Caki2 (cell line): ENCODE measurements at places on chromosomes 4 and X. TPM values are rescaled to one million over a fixed set of nuclear protein-coding genes. Genes with fewer than 3 reads are reported as not detected.

ADH1A gene
- not detected in 2 replicates for total RNA-seq

EFHC2 gene
- not detected in 2 replicates for total RNA-seq

DNA sequence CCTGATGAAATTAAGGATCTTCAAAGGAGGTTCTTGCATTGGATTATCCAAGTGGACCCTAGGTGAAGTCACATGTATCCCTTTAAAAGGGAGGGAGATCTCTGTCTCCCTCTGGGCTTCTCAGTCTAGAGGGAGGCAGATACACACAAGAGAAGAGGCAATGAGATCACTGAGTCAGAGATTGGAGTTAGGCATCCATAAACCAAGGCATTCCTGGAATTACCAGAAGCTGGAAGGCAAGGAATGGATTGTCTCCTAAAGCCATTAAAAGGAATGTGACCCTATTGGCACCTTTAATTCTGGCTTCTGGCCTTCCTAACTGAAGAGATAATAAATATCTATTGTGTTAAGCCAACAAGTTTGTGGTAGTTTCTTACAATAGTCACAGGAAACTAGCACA, 383.2 kb downstream of the PACRGL start:
- DNase-seq: no peak

UCP1 gene
- total RNA-seq: not detected in 2 replicates

DNA sequence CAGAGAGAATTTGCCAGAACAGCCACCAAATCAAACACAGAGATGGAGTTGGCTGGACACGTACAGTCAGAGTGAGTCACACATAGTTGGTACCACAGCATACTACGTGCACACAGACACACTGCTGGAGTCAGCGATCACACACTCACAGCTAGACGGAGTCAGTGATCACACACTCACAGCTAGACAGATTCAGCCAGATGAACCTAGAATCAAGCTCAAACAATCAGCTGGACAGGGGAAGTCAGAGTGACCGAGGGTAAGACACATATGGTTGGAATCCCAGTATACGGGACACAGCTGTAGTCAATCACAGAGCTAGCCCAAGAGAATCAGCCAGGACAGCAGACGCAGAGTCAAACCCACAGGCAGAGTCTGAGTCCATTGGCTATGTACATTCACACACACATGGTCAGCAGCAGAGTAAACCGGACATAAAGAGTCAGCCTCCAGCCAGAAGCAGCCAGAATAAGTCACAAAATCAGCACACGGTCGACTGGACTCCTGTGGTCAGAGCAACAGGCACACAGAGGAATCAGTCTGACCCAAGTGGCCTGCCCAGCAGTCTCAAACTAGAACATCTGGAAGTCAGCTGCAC, 4.6 kb downstream of the SLC38A5 start:
- no peak for DNase-seq

- no peak for DNase-seq
Measured at GRCh38 chr4:74364256-74364651, 691 bp upstream of the EREG start.

DNA sequence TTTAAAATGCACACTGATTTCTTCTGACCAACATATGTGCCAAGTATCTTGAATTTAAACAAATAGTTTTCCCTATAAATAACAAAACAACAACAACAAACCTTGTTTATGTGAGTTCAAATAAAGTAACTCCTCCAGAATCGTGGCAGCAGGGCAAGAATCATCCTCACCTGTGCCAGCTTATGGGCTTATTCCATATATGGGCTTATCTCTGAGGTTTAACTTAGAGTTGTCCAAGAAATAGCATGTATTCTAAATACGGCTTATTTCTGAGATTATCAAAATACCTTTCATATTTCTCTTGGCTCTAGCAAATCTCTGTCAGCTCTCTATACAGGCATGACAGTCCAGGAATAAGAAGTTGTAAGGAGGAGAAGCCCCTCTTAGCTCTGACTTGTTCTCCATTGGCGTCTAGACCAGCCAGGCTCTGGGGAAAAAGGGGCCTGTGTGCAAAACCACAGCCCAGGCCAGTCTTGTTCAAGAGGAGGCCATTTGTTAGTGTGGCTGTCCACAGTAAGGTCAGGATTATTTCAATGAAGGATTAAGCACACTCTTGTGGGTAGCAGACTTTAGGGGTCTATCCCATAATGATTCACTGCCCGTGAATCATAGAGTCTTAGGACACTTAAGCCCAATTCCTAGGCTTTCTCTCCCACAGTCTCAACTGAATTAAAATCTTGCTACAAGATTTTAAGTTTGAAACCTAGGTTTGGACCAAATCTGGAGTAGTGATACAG, 63.2 kb downstream of the FRAS1 start:
- no peak for DNase-seq

- DNase-seq: no peak
Measured at GRCh38 chrX:148984238-148984637, 483.8 kb downstream of the AFF2 start.

GRCh38 chrX:31349515-31349914, 277.7 kb upstream of the FTHL17 start:
- no peak for DNase-seq

MAGEC1 gene
- not detected in 2 replicates for total RNA-seq

GRCh38 chr4:140330311-140330900, 43.0 kb upstream of the SCOC start:
- no peak for DNase-seq

PARM1 gene
- total RNA-seq: 0.10 and 1.4 TPM in 2 replicates

DNA sequence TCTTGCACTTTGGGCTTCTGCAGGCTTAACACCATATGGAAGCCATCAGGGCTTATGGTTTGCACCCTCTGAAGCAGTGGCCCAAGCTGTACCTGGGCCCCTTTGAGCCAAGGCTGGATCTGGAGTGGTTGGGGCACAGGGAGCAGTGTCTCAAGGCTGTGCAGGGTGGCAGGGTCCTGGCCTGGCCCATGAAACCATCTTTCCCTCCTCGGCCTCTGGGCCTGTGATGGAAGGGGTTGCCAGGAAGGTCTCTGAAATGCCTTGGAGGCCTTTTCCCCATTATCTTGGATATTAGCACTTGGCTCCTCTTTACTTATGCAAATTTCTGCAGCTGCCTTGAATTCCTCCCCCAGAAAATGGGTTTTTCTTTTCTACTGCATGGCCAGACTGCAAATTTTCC, 134.7 kb upstream of the USP9X start:
- DNase-seq: no peak
